ENCODE measurements at places on chromosomes 1 and 21. TPM values are rescaled to one million over a fixed set of nuclear protein-coding genes. Genes with fewer than 3 reads are reported as not detected.

Gene PRRX1
- total RNA-seq, result 12.5 TPM

Gene TMEM61
- 2.3 TPM for total RNA-seq

Gene SYCP1
- total RNA-seq, result not detected

DNA sequence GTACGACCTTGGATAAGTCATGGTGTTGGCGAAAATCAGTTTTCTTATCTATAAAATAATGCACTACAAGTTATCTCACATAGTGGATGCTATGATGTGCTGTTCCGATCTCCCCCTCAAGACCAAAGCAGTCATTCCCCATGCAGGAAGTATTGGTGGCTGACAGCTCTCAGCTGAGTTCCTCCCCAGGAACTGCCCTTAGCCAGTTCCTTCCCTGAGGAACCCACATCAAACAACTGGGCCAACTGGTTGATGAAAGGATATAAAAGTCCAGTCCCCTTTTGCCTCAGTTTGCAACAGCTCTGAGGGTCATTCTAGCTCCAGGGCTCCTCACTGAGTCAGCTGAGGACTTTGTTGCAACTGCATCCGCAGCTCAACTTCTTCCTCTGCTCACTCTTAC, 16.1 kb upstream of the SLAMF1 start:
- DNase-seq, result no peak

DNA sequence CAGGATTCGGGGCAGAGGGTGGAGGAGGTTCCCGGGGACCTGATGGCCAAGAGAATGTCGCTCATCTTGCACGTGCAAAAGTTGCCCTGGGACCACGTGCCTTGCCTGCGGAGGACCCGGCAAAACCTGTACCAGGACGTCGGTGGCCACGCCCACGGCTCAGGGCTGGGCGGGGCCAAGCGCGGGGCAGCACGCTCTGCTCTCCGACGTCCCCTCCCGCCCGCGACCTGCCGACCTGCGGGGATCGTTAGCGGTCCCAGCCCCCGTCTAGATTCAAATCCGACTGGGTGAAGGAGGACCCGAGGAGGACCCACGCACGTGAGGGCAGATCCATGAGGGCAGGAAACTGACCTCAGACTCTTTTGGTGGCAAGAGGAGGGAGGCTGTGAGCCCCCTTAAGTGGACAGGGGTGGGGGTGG, at the start of gene C1orf167:
Gene C1orf167, plus strand, starts transcription at position 206 of the 419 bp plus-strand sequence. CDS start 2,208 bp downstream, outside the sequence.
- no peak for DNase-seq

DNA sequence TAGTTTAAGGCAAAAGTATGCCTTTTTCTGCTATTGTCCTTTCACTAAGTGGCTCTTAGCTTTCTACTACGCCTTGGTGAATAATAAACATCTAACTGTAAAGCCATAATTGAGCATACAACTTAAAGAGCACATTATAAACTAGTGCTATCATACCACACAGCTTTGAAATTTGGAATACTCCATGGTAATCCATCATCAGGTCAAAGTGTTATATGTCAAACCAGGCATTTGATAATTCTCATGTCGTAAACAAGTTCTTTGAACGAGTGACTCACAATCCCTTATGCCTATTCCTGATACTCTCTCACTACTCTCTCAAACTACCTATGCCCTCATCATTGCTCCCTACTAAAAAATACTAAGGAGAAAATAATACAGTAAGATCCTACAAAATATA, 60.3 kb upstream of the FMN2 start:
- no peak for DNase-seq

DNA sequence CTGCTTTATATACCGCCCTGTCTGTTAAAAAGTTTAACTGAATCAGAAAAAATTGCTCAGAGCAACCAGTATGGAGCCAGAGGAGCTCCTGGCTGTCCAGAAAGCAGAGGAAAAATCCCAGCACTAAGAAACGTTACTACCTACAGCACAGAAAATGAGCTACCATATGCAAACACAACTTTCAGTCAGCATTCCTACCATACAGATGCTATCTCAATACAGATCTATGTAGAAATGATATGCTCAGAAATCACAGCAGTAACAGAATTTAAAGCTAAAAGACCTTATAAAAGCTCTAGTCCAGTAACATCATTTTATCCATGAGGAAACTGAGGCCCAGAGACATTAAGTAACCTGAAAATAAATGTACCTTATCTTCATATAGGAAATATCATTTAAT, 38.7 kb downstream of the PCNX2 start:
- no peak for DNase-seq

- DNase-seq, result no peak
These were observed 39.0 kb upstream of the IL20 start for GRCh38 chr1:206826394-206826793.

- no peak for DNase-seq
These were observed 939 bp upstream of the CCN1 start for GRCh38 chr1:85579622-85580021.

- no peak for DNase-seq
These were observed 209.5 kb downstream of the SMYD3 start for GRCh38 chr1:246297279-246298265.

GRCh38 chr1:68938051-68938666, 441.3 kb upstream of the DEPDC1 start:
- DNase-seq, result no peak
